Stimulated activated effector memory CD8-positive, alpha-beta T cell treated with anti-CD3 and anti-CD28 coated beads, Interleukin-12 subunit alpha, Interleukin-12 subunit beta, amount 100 ng/mL, for 72 hours (primary cell): ENCODE measurements at places on chromosomes 1 and 21.

DNA sequence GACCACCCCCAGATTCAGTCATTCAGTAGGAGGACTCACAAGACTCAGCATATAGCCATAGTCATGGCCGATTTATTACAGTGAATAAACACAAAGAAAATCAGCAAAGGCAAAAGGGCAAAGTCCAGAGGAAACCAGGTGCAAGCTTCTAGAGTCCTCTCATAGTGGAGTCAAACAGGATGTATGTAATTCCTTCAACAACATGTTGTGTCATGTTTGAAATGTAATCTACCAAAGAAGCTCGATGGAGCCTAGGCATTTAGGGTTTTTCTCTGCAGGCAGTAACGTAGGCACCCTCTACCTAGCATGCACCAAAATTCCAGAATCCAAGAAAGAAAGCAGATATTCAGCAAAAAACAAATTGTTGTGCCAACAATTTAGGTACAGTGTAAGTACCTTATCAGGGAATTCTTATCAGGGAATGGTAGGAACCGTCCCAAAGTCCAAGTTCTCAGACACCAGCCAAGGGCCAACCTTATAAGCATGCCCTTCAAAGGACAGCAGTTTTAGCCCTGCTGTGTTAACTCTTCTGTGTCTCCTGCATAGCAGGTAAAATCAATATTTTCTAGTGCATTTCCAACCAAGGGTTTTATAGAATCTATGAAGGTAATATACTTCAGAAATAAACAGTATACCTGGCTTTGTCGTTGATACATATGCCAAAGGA lies 16.1 kb upstream of the SLAMF6 start:
- DNase-seq = no peak

DNA sequence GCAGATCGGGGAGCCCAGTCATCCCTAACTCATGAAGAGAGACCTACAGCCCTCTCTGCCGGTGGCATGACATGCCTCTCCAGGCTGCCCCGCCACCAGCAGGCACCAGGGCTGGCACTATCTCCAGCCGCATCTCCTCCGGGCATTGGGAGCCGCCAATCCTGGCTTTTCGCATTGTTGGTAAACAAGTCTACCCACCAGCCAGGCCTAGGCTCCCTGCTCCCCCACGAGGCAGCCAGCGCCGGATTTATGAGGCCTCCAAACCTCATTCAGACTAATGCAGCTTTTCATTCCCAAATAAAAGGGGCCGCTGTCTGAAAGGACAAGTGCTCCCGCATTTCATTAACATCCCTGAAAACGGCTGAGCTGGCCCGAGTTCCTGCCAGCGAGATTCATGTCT lies 3.4 kb upstream of the GRIK3 start:
- no peak for DNase-seq

GRCh38 chr1:181140398-181140797 lies 51.9 kb downstream of the IER5 start:
- DNase-seq = no peak

- no peak for DNase-seq
Observed at GRCh38 chr1:192159781-192160180, 1.5 kb downstream of the RGS18 start.

GRCh38 chr1:111140680-111140967 lies 601 bp downstream of the CEPT1 start:
- DNase-seq = no peak

- DNase-seq = no peak
Observed at GRCh38 chr1:50831300-50832061, 128.6 kb downstream of the FAF1 start.

GRCh38 chr1:44408632-44409602 lies 3.9 kb downstream of the RNF220 start:
- no peak for DNase-seq

- no peak for DNase-seq
Observed at GRCh38 chr1:21707086-21707840, 38.1 kb upstream of the RAP1GAP start.

DNA sequence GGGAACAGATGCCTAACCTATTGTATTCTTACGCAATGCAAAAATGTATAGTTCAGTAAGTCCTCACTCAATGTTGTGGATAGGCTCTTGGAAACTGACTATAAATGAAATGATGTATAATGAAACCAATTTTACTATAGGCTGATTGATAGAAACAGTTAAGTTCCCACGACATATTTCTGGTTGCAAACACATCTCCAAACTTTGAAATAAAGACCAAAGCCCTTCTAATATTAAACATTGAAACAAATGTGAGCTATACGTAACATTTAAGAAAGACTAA lies 29.1 kb downstream of the MAP3K21 start:
- no peak for DNase-seq

GRCh38 chr1:24856787-24857506 lies 73.1 kb downstream of the RUNX3 start:
- peak; percentile 53 for DNase-seq

- no peak for DNase-seq
Observed at GRCh38 chr1:35544976-35545375, 12.2 kb downstream of the KIAA0319L start.

DNA sequence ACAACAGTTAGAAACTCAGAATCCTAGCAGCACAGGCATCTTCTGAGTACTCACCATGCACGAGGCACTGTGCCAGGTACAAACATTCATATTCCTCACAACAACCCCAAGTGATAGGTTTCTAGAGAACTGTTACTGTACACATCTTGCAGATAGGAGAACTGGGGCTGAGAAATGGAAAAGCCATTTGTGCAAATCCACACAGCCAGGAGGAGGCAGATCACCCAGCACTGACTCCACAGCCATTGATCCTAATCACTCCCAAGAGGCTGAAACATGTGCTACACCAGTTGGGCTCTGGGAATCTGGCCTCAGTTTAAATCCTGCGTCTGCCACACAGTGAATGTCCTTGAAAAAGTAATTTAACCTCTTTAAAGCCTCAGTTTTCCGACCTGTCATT lies 151.0 kb downstream of the ST6GALNAC5 start:
- no peak for DNase-seq

DNA sequence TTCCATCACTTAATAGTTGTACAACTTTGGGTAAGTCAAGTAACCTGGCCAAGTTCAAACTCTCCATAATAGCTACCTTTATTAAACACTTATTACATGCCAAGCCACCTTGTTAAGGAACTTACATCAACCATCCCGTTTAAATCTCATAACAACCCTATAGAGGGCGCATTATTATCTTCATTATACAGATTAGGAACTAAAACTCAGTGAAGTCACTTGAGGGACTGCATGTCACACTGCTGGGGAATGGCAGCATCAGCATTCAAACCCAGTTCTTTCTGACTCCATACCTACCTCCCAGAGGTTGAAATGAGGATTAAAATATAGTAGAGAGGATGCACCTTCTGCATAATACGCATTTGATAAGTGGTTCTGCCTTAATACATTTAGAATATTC lies 47.1 kb upstream of the PLA2G2C start:
- DNase-seq = no peak

- no peak for DNase-seq
Observed at GRCh38 chr21:46570119-46570518, 34.8 kb downstream of the S100B start.

- no peak for DNase-seq
Observed at GRCh38 chr21:35135481-35135880, 86.4 kb upstream of the RUNX1 start.

- no peak for DNase-seq
Observed at GRCh38 chr21:35489389-35489980, 440.4 kb upstream of the RUNX1 start.

GRCh38 chr1:46784666-46785065 lies 14.2 kb upstream of the CYP4B1 start:
- DNase-seq = no peak

DNA sequence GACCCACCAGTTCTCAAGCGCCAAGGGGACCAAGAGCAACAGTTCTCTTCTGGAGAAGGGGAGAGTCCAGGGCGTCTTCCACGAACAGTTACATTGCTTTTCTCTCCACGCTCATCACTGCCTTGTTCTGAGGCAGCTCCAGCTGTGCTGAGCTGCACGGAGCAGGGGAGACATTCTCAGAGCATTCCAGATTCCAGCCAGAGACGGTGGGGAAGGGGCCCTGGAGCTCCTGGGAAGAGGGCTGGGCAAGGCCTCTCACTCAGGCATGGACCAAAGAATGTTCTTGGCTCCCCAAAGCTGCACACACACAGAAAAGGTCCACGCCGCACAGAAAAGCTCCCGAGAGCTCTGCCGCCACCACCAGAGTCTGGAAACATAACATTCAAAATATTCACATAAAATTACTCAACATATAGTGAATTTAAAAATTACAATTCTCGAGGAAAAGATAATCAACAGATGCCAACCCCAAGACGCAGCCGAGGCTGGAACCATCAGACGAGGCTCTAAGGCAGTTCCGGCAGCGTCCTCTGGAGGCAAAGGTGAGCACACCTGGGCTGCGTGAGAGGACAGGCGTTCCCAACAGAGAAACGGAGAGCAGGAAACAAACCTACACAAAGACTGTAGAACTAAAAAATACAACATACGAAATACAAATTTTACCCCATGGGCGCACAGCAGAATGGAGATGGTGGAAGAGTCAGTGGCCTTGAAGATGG lies 40.5 kb downstream of the UBE2G2 start:
- DNase-seq = no peak

DNA sequence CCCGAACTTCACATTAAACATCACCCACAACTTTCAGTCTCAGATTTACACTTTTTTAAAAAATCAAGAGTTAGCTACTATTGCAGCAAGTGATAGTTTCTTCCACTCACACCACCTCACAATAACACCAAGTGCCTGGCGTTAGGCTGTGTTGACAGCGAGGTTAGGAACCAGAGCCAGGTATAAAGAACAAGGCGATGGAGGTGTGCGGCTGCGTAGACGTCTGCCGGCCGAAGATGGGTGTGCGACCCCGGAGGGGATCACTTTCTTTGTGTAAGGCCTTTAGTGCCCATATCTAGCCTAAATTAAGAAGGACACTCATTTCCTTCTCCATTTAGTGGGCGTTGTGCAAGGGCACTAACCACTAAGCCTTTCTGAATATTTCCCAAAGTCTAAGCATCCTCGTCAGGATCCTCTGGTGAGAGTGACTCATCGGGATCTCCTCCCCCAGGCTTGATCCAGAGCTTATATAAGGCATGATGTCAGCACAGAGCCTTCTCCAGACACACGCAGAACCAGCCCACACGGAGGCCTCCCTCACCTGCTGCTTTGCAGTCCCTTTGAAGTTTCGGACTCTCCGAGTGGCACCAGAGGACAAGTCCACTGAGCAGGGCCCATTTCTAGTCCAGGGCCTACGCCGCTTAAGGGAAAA lies 11.8 kb downstream of the NHLH2 start:
- DNase-seq = no peak
